ENCODE measurements at places on chromosomes 7 and 10.

- peak; percentile 32 for DNase-seq
Measured at GRCh38 chr10:28668363-28669226, 8.7 kb upstream of the BAMBI start.

- DNase-seq = no peak
Measured at GRCh38 chr10:71516890-71517289, 120.2 kb downstream of the CDH23 start.

GRCh38 chr10:79345241-79346011 lies 1.8 kb upstream of the PPIF start:
- DNase-seq = no peak

DNA sequence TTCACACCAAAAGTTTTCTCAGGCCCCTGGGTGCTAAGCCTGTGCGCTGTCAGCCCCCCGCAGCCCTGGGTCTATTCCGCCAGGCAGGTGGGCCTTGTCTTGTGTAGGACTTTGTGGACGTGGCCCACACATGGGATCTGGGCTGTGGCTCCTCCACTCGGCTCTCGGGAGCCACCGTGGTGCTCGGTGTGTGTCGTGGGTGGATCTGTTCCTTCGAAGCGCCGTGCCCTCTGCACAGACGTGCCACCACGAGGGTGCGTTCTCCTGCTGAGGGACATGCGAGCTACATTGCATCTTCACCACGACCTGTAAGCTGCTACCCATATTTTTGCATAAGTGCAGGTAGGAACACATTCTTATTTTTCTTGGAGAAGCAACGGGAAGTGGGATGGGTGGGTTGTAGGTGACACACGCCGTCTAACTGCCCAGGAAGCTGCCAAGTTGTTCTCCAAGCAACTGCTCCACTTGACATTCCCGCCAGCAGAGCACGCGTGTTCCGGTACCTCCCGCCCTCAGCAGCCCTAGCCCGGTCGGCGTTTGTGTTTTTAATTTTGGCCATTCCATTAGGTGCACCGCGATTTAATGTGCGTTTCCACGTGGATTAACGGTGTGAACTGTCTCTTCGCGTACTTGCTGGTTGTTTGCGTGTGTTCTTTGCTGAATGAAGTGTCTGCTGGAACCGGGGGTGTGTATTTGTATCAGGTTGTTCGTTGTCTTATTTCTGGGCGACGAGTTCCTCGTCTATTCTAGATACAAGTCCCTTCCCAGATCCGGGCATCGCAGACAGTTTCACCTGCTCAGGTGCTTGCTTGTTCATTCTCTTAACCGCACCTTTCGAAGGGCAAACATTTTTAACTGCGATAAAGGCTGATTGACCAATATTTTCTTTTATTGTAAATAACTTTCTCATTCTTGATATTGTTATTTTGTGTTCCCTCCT lies 47.4 kb upstream of the CFAP46 start:
- DNase-seq = no peak

GRCh38 chr10:118850418-118851061 lies 95.8 kb upstream of the CACUL1 start:
- peak; percentile 68 for DNase-seq

GRCh38 chr7:74612015-74612829 lies 45.3 kb upstream of the GTF2I start:
- no peak for DNase-seq

GRCh38 chr10:71748671-71749191 lies 24.6 kb downstream of the VSIR start:
- peak; percentile 47 for DNase-seq

- DNase-seq = no peak
Measured at GRCh38 chr7:81715984-81716588, 53.8 kb downstream of the HGF start.
